ENCODE measurements at places on chromosomes 7 and 10.

DNA sequence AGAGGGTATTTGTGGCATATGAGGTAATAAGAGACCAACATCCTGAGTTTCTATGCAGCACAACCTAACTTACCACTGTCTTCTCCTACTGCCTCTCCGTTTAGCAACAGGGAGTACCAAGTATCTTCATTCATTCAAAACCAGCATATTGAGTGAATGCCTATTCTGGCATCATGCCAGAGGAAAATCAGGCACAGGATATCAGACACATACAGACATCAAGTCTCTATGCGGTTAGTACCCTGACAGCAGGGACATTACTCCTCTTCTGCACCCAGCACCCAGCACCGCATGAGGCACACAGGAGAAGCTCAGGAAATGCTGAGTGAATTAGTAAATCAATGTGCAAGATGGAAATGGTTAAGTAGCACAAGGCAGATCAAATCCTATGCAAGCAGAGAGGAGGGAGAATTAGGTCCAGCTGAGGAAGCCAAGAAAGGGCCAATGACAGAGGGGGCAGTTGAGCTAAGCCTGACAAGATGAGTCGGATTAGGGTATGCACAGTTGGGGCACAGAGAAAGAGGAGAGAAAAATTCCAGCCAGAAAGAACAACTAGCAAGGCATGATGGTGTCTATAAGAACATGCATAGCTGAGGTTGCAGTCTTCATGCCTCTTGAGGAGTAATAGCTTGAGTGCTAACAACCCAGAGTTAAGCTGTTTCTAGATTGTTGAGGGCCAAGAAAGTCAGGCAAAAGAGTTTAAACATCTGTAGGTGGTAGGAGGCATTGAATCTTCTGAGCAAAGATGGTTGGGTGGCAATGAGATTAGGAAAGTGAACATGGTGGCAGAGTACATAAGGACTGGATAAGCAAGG, 146.0 kb downstream of the PLXNA4 start:
- no peak for DNase-seq

GRCh38 chr7:156177422-156178055, 365.3 kb upstream of the SHH start:
- DNase-seq = no peak

GRCh38 chr10:21293518-21294356, 231.7 kb downstream of the SKIDA1 start:
- DNase-seq = no peak

GRCh38 chr7:156818133-156818532, 74.8 kb downstream of the LMBR1 start:
- DNase-seq = no peak

All from activated T-cell treated with anti-CD3 and anti-CD28 coated beads for 1 hour (primary cell).